ENCODE measurements at places on chromosomes 3 and 15.

DNA sequence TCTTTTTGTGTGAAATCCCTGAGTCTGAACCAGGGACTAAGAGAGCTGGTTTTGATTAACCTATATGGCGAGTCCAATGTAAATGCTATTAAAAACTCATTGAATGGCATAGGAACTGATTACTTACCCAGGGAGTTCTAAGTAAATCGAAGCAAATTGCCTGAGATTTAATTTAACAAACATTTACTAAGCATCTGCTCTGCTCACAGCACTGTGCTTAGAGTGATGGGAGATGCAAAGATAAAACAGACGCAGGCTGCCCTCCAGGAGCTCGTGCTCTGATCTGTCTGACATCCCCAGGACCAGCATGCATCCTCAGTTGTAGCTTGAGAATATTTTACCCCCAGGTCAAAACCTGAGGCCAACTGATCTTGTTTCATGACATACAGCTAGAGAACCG is 247.9 kb downstream of the NR2F2 start:
- no peak for DNase-seq

DNA sequence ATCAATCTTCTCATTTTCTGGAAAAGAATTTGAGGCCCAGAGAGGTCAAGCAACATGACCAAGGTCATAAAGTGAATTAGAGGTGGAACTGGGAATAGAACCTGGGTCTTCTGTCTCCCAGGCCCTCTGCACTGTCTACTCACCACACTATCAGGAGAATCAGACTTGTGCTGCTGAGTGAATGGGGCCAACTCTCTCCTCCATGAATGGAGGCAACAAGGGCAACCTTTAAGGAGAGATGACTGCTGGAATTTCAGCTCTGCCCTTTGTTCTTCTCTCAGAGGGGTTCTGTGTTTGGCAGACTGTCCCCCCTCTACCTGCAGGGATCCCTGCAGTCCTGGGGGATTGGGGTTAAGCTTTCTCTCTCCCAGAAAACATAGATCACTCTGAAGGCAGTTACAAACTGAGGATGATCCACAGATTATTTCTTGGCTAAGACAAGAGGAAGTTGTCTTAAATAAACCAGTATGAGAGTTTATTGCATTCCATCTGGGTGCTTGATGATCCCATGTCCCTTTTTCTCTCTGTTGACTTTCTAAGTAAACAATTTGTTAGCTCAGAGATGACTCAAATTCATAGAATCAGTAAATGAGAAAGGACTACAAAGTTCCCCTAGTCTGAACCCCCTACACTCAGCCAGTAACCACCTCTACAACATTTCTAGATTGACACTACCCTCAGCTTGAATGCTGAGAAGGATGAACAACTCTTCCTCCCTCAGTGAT is 99.0 kb upstream of the LIPC start:
- DNase-seq = peak; percentile 68

- no peak for DNase-seq
Observed at GRCh38 chr3:140076552-140076951, 141.6 kb downstream of the CLSTN2 start.

DNA sequence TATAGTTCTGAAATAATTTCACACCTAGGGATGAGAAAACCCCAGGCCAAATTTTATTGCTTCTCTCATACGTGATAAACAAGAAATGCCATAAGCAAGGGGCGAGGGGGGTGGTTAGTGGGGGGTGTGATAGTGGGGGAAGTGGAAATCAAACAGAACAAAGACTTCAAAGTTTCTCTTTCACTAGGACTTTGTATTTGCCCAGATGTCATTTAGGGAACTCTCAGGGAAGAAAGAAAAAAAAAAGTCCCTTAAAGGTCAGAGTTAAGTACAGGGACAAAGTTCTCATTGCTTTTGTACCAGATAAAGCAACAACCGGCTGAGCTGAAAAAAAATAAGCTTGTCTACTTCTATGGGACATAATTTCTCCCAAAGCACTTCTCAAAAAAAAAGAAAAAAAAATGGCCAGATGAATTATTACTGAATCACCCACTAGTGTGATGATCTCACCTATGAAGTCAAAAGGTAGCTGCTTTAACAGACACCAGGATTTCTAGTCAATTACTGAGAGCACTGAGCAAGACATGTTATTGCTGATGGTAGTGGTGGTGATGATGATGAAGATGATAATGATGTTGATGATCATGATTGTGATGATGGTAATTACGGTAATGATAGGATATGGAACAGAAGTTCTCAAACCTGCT is 56.2 kb downstream of the FHIT start:
- DNase-seq = no peak

DNA sequence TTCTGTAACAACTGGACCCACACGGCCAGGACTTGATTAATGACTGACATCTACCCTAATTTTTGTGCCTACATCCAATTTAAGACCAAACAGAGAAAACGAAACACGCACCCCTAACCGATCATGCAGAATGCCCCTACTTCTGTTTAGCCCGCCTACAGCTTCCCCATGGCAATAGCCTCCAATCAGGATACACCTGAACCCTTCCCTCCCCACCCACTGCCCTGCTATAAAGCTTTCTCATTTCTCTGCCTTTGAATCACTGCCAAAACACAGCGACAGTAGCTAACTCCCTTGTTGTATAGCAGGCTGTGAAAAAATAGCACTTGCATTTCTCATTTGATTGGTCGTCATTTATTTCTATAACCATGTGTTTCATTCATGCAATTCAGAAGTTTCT is 45.2 kb upstream of the DPPA4 start:
- DNase-seq = no peak

DNA sequence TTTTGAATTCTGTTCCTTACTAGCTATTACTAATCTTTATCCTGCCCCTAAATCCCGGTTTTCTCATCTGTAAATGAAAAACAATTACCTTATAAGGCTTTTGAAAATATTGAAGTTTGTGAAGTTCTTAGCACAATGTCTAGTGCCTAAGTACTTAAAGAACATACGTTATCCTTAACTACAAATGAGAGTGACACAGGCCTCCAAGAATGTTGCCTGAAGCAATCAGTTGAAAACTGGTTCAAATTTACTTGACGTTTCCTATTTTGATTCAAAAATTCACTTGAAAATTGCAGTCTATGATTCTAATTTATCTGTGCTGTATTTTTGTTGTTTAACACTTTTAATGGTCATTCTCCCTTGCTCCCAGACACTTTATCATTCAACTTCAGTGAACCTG is 3.2 kb downstream of the SENP7 start:
- peak; percentile 72 for DNase-seq

GRCh38 chr15:74725845-74726773 is 781 bp upstream of the CYP1A1 start:
- DNase-seq = no peak

DNA sequence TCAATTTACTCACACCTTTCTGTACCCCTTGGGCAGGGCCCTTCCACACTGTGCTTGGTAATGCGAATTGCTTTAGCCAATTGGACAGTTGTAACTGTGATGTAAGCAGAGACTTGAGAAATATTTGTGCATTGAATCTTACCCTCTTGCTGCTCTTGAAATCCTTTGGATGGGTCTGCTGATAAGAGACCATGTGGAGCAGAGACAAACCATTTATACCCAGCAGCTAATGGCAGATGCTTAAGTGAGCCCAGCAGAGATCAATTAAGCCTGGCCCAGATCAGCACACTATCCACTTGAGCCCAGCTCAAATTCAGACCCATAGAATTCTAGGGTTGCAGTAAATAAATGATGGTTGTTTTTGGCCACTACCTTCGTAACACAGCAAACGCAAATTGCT is 19.3 kb downstream of the MUC13 start:
- DNase-seq = peak; percentile 42

GRCh38 chr3:12157026-12157425 is 1.7 kb downstream of the TIMP4 start:
- DNase-seq = no peak

- peak; percentile 62 for DNase-seq
Observed at GRCh38 chr15:52113235-52113634, 660 bp upstream of the BCL2L10 start.

DNA sequence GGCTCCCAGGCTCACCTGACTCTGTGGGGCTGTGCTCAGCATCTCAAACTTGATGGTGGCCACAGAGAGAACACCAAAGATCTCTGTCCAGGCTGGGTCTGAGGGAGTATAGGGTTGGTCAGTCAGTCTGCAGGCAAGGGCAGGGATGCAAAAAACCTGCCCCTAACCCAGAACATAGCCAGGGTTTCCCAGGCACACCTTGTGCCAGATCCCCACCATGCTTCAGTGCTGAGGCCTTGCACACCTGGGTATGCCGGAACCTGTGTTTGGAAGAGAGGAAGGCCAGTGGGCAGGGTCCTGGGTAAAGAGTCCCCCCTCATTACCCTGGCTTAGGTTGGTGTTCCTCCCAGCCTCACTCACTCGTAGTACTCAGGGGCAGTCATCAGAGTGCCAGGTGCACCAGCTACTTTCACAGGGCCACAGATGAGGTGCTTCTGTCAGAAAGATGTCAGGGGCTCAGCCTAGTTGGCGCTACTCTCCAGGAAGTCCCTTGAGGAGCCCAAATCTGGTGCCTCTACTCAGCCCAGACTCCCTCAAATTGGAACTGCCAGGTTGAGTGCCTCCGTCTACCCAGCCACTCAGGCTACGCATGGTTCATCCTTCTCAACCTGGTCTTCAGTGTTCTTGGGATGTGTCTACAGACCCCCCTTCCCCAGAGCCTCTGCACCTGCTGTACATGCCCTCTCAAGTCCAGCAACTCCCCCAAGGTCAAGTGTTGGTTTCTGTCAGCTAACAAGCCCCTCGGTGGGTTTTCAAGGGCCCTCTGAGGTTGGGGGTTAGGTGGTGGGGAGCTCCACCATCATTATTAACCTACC is 1.8 kb downstream of the DALRD3 start:
- no peak for DNase-seq

DNA sequence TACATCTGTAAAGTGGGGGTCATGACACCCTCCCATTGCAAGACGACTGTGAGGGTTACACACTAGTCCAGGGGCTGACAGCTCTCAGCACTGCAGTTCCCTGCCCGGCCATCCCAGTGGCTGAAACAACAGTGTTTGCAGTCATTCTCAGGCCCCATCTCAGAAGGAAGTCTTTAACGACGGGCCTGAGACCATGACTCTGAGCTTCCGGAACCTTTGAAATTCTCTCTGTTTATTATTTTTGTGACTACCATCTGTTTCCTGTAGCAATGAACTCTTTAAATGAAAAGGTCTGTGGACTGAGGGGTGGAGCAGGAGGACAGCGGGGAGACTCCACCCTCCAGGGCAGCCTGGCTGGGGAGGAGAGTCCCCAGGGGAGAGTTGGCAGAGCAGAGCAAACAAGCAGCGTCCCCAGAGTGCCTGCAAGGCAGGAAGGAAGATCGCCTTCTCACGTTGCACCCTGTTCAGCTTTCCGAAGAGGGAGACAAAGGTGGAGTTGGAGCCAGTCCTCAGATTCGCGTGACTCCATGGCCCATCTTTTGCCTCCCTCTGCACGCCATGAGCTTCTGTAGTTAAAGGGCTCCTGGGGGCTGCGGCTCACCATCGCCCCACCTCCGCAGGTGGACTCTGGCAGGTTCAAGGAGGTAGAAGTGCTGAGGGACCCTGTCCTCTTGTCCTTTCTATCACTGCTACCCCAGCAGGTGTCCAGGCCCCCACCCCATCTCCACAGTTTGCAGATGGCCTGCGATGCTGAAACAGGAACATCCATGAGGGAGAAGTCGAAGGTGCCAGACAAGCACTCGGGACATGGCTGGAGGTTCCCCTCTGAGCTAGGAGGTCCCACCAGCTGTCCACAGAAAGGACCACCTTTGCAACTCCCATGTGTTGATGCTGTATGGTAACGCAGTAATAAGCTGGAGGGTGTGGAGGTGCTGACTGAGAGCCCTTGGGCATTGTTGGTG is 525.8 kb upstream of the PROK2 start:
- no peak for DNase-seq

GRCh38 chr3:149376718-149377407 is 586 bp downstream of the TM4SF1 start:
- DNase-seq = peak; percentile 21

DNA sequence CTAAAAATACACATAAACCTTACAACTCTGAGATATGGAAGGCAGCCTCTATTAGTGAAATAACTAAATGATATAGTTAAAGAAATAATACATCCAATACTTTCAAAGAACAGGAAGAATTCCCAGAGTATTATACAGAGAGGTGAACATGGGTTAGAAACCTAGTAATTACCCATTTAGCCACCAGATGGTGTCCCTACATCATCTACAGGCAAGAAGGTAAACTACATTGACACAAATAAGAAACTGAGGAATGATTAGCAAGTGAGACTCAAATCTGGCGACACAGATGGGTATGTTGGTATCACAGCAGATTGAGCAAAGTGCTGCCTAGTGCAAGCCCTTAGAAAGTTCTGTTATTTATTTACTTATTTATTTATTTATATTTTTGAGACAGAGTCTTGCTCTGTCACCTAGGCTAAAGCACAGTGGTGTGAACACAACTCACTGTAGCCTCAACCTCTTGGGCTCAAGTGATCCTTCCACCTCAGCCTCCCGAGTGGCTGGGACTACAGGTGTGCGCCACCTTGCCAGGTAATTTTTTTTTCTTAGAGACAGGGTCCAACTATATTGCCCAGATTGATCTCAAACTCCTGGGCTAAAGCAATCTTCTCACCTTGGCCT is 28.2 kb downstream of the NEK4 start:
- DNase-seq = peak; percentile 33

- peak; percentile 81 for DNase-seq
Observed at GRCh38 chr3:98733053-98733811, 29.9 kb upstream of the ST3GAL6 start.

DNA sequence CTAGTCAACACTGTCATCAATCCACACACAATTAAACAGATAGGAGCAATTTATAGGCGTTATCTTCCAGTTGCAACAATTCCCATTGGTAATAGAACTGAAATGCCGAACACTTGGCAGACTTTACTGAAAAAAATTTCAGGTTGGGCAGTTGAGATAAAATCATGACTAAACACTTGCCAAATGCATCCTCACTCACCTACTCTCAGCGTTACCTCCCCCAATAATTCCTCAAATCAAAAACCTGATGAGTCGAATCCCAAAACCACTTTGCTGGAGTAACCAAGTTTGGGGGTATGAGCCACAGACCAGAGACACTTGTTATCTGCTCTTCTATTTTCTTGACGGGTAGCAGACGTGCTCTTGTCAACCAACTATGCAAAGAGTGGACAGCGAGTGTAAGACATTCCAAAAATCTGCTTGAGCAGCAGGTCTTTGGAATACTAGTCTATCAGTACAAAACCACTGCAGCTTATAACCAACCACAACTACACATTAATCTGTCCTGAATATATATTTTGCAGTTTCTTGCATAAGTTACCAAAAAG is 30.3 kb downstream of the PPP1R2 start:
- DNase-seq = peak; percentile 80

DNA sequence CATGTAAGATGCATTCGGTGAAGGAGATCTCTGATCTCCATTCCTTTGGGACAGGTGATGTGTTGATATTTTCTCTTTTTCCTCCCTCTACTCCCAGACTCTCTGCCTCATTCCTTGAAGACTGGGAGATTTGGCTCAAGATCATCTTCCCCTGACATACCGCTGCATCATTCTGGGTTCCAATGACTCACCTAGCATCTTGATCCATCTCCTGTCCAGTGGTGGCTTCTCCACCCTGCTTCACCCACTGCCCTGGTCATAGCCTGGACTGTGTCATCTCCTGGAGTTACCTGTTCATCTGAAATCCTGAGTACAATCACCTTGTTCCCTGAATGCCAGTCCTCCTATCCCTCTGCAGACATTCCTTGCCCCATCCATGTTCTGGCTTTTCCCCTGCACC is 57.4 kb upstream of the TRAK1 start:
- peak; percentile 64 for DNase-seq

Data from amniotic epithelial cell (primary cell).